ENCODE measurements at places on chromosomes 5 and 9.

DNA sequence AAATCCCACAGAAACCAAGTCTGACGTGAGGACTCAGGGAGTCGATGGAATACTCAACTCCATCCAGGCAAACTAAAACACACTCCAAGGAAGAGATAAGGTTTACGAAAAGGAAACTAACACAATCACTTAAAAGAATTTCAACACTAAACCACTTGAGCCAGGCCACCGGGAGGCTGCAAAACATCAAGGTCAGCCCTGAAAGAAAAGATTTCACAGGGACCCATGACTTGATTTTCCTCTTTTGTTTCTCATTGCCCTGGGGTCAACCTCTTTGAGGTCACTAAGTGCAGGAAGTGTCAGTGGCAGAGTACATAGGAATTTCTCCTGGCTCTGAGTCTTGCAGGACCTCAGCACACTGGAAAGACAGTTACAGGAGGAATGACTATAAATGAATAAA is 77.8 kb upstream of the TARS1 start:
- no peak for DNase-seq

GRCh38 chr5:36374266-36374862 is 72.7 kb upstream of the RANBP3L start:
- DNase-seq: no peak

DNA sequence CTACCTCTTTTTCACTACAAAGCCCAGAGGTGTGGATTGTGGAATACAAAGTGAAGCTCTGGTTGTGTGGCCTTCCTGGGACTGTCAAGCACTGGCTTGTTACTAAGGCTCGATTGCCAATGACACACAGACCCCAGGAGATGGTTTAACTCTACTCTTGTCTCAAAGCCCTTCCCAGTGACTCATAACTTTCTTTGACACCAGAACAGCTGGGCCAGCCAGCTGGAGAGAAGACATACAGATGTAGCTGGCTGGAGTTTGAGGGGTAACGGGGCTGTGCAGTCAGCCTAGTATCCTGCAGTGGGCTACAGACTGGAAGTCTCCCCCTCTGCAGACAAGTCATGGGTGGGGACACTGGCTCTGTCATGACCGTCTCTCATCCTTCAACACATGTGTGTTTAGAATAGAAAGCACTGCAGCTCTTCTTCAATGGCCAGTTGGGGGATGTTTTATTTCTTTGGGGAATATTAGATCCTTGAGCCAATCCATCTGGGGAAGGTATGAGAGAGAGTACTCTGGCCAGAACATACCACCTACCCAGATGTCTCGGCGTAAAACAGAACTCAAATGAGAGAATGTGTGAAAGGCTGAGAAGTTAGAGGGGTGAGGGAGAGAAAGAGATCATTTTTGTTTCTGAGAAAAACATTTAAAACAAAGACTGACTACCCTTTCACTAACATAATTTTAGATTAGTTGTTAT is 53.3 kb downstream of the SEMA6A start:
- DNase-seq: no peak

DNA sequence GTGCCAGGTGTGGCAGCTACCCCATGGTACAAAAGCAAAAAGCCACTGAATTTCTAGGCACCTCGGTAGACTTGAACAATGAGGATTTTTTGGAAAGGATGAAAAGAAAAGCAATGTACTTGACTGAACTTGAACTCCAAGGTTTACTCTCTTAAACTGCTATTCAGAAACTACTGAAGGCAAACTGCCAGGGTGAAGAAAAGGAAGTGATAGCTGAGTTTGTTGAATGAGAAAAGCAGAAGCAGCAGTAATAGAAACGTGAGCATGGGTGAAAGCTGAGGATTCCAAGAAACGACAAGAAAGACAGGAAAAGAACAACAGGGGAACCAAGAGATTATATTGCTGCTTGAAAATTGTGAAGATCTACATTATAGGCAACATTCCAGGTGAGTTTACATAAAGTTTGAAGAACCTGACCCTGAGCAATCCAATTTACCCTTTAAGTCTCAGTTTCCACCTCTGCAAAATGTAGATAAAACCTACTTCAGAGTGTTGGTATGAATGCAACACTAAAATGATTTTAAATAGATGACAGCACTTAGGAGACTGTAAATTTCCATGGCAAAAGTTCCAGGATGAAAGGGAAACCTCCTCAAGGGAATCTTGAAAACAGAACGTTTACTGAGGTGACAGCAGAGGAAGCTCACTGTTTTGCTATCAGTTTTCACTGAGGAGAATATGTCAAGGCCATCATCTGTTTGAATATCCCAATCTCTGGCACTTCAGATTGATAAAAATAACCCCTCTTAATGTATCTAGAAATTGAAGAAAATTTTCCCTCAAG is 245.8 kb downstream of the SPATA31D1 start:
- no peak for DNase-seq

GRCh38 chr5:171669571-171669970 is 116.0 kb upstream of the SMIM23 start:
- no peak for DNase-seq

DNA sequence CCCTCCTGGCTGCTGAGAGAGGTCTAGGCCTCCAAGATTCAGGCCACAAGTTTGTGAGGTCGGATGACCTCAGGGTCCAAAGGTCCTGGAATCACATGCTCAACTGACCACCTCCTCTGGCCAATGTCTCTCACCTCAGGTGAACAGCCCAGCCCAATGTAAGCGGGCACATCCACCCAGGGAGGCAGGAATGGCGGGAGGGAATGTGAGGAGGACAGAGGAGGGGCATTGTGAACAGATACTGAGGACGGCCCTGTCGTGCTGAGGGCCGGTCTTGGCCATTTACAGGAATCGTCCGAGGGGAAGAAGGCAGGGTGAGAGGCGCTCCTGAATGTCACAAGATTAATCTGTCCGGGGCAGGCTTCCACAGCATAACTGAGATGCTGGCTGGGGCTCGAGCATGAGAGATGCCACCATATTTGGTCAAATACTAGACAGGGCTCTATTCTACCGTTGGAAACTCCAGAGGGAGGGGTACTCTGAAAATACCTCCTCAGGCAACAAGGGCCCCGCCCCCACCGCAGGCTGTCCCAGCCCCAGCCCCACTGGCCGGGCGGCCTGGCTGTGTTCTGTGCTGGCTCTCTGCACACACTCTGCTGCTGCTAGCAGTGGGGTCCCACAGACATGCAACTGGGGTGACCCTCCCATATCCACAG is 1.5 kb upstream of the IL17B start:
- DNase-seq: no peak

DNA sequence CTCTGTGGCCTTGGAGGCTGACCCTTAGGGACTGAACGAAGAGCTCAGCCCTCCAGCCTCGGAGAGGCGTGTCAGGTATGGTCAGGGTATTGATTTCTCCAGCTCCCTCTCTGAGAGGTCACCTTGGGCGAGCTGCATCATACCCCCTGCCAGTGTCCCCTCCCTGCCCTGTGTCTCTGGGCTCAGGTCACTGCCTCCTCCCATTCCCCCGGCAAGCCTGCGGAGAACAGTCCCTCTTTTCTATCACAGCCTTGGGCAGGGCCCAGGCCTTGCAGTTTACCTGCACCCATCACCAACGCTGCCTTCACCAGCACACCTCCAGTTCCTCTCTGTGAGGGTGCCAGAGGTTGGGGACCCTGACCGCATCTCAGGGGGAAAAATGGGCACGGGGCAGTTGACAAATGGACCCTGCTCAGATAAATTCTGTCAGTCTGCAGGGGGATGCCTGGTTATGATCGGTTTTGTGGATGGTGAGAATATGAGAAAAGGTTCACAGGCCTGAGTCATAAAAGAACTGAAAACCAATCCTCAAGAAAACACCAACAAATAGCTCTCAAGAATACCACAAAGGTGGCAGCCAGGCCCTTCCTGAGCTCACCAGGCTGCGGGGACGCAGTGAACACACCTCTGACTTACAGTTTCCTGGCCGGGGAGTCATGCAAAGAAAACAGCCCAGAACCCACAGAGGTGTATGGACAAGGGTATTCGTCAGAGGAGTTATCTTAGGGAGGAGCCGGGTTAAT is 24.7 kb upstream of the RXRA start:
- DNase-seq: no peak

GRCh38 chr9:38371495-38371894 is 21.0 kb upstream of the ALDH1B1 start:
- no peak for DNase-seq

DNA sequence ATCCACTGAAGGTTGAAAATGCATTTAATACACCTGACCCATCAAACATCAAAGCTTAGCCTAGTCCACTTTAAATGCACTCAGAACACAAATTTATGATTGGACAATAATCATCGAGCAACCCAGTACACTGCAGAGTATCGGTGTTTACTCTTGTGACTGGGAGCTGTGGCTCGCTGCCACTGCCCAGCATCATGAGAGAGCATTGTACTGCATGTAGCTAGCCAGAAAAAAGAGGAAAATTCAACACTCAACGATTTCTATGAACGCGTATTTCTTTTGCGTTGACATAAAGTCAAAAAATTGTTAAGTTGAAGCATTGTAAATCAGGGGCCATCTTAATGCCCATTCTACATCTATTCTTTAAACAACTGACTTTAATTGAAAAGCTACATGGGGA is 95.1 kb upstream of the CD180 start:
- no peak for DNase-seq

DNA sequence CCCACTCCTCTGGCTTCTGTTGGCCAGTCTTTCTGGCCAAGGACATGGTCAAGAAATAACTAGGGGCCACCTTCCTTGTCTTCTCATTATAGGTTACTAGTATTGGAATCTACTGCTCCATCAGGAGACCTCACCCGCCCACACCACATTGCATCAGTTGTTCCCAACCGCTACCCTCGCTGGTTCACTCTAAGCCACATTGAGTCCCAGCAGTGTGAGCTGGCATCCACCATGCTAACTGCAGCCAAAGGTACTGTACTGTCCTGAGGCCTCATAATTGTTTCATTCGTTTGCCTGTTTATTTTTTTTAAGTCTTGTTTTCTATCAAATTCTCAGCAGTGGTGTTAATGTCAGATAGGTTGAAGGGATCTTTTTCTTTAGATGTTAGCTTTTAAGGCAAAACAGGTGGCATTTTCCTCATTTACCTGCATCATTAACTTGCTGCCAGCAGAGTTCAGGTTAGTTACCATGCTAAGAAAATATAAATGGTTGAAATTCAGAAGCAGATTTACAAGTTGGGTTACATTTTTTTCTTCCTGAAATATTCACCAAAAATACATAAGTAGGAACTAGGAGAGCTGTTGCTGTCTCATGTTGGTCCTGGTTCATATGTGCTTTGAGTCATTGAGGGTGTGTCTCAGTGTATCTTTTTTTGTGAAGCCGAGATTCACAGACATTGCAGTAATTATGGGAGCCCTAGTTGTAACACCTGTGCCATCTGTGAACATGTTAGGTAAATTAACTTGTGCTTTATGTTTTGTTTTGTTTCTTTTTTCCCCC is 206.9 kb downstream of the ZSWIM6 start:
- no peak for DNase-seq

DNA sequence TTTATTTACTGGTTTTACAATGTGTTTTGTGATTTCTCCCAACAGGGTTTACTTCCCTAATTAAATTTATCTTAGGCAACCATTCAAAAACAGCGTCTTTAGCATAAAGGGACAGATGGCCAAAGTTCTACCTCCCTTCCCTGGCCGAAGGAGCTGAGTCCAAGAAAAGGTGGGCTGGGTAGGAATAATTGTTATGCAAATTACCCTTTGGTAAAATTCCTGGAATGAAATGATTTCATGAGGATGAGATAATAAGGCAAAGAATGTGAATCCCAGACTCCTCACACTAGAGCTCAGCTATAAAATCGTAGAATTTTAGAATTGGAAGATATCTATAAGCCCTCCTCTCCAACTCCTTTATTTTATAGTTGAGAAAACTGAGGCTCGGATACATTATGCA is 119.6 kb downstream of the SGCD start:
- no peak for DNase-seq

- DNase-seq: no peak
Measured at GRCh38 chr5:137400571-137400970, 98.6 kb downstream of the SPOCK1 start.

DNA sequence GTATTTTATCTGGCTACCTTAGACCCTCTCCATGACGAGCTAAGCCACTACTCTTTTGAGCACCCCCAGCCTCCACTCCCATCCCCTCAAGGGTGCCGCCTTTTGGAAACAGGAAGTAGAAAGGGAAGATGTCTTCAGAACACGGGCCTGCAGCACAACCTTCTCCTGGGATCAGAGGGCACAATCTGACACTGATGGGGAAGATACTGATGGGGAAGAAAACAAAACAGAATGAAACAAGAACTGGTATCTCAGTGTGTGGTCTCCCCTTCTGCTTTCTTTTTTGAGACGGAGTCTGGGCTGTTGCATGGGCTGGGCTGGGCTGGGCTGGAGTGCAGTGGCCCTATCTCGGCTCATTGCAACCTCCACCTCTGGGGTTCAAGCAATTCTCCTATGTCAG is 539.7 kb upstream of the DAP start:
- no peak for DNase-seq

DNA sequence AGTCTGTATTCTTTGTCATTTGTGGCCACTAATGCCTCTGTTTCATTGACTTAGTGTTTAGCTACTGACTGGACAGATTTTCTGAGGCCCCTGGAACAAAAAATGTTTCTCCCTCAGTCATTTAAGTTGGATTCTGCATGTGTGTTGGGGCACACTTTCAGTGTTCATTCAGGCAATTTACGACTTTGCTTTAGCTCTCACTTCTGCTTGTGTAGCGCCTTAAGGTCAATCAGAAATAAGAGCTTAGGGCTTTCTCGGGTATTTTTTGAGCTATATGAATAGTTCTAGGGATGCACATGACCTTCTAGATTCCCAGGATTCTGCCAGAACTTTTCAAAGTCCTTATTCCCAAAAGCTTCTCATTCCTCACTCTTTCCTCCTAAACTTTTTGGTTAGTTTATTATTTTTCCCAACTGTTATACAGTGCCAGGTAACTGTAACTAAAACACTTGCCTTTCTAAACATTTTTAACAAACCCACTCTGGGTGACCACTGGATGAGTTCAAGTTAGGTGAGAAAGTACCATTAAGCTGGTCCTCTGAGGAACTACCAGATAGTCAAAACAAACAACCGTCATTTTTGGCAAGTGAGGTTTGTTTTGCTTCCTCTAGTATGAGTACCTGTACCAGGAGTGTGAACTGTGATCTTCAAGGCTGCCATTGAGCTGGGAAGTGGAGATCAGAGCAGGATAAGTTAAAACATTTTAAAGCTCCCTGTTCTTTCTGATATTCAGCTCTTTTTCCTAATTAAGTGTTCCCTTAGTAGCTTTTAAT is 571.3 kb upstream of the TLE4 start:
- DNase-seq: no peak

DNA sequence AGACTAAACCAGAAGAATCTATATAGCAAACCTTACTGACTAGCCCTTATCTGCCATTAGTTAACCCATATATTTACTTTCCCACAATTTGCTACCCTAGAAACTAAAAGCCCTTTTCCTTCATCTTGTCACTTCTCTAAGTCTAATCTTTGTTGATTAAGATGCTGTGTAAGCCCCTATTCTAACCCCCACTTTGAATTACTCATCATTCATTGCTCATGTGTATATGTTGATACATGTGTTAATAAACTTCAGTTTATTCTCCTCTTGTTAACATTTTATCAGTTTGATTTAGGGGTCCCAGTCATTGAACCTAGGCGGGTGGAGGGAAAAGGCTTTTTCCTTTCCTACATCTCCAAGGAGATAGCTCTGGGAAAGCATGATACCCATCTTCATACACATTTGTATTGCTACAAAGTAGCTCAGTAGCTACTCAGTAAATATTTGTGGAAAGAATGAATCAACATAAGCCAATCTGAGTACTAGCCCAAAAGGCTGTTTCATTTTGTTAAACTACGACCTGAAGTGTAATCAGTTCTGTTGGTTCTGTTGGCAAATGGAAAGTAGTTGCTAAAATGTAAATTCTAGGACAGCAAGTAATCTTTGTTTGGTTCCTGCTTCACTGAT is 35.1 kb upstream of the NDFIP1 start:
- no peak for DNase-seq

- DNase-seq: no peak
Measured at GRCh38 chr5:168121138-168121494, 170.3 kb upstream of the WWC1 start.

Measured in HEK293T (cell line).